GDM1 (cell line): ENCODE measurements at places on chromosomes 6 and 20.

GRCh38 chr6:28871335-28872156 is 52.2 kb downstream of the TRIM27 start:
- no peak for DNase-seq

- no peak for DNase-seq
Measured at GRCh38 chr20:59291740-59292383, 8.5 kb upstream of the EDN3 start.

DNA sequence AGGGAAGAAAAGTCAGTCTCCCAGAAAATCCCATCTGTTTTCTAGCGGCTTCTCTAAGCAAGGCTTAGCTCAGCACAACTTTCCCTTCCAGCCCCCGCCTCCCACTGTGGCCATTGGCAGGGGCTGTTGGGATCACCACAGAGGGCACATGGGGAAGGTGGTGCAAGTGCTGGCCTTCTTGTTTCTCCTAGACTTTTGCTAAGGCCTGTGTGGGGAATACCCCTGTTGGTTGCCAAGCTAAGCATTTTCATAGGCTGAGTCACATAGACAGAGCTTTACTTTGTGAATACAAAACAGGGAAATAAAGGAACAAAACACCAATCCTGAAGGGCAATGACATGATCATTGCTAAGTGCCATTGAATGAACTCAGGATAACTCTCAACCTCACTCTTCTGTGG is 32.4 kb upstream of the TIAM2 start:
- DNase-seq = no peak

DNA sequence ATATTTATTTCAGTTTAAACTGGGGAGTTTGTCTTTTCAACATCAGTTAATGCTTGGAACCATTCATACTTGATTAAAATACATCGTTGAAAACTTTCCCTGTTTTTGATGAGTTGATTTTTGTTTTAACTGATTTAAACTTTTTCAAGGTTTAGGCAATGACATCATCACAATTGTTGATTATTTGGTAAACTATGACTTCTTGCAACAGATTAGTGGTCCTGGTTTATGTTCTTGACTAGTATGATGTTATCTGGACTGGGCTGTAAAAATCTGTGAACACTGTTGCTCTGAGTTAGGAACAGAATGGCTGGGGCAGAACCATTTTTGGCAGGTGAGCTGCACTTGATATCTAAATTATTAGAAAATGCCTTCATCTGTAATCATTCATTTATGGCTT is at the start of gene ZC2HC1B:
ZC2HC1B (plus strand) TSS at position 241 of the 400 bp plus-strand sequence; CDS start at position 307, 66 bp downstream.
- DNase-seq = no peak

DNA sequence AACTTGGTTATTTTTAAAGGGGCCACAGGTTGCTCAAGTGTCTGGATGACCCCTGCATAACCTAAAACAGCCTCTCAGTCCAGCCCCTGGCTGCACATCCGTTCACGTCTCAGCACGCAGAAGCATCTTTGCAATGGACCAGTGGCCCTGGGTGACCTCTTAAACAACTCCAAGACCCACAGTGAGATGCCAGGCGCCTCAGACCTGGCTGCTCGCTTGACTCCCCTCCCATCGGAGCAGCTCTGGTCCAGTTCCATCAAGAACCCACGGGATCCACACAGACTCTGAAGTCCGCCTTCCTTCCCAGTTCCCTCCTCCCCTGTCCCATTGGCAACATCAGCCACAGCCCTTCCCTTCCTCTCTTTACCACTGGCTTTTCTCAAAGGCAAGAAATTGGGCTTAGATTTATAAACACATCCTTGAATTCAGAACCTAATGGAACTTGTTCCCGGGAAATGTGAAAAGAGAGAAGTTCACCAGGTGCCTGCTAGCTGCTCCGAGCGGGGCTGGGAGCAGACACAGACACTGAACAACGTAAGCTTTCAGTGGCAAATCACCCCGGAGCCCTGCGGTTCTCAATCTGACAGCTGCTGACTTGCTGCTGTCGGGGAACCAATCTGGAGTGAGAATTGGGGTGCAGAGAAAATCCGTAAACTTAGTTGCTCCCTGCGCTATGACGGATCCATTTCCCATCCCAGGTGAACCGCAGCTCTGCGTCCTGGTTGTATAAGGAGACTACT is 39.6 kb upstream of the MPC1 start:
- DNase-seq = no peak

DNA sequence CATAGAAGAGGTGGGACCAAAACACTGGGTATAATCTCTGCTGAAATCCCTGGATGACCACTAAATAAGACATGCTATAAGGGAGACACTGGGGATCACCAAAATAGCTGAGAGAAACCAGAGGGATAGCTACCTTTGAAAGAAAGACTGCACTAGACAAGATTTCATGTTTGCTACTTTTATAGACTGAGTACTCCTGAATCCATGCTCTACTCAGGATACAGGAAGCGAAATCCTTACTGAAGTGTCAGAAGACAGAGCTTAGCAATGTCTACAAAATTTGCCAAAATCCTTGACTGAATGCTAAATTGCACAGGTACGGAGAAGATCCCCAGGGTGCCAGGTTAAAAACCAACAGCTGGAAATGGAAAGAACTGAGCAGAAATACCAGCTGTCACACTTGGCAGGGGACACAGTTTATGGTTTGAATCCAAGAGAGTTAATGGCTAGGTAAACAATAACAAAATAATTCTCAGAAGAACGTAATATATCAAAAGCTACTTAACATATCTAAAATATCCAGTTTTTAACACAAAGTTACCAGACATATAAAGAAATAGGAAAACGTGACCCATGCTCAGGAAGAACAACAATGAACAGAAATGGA is 125.4 kb downstream of the MAN1A1 start:
- no peak for DNase-seq

DNA sequence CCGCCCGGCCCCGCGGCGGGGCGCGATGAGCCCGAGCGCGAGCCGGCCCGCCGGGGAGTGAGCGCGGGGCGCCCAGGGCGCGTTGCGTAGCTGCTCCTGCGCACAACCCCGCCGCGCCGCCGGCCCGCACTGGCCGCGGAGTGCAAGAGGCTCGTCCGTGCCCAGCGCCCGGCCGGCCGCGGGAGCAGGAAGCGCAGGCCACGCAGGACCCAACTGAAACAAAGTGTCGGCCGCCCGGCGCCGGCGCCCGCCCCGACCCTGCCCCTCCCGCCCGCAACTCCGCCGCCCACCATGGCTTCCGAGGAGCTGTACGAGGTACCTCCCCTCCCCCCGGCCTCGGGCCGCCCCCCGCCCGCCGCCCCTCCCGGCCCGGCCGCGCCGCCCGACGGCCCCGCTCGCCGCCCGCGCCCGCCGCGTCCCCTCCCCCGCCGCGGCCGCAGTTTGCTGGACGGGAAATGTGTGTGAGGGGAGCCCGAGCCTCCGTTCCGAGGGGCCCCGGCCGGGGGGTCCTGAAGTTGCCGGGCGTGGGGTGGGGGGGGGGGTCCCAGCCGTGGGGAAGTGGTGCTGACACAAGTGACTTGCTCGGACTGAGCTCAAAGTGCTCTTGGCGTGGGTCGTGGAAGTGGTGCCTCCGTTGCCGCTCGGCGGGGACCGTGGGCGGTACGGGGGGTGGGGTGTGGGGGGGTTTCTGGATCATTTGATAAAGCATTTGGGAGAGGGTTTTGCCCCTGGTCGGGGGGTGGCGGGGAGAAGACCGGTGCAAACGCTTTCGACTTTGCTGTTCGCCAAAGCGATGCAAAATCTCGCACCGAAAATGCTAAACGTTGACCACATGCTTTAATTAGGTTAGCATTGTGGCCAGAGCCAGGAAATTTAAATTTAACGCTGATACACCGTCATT is 539 bp downstream of the CDYL start:
- DNase-seq = peak; percentile 53

DNA sequence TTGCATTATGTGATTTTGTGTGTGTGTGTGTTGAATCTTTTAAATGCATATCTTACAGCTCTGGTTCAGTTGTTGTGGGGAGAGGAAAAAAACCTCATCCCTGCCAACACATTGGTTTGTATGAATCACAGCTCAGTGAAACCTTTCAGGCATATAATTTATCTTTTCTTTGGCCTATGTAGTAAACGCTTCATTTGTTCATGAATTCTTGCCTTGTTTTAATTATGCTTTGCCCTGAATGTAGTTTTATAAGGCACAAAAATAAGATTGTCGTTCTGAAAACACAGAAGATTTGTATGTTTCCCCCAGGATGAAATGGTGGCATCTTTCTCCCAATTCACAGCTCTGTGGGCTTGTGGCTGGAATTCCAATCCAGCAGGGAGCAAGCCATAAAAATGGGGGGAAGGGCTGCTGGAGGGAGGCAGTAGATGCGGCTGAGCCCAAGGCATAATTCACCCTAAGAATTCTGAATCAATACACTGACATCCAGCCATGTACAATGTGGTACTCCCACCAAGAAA is 45.1 kb downstream of the BCAS1 start:
- no peak for DNase-seq

- no peak for DNase-seq
Measured at GRCh38 chr6:36985417-36985807, 584 bp downstream of the MTCH1 start.

DNA sequence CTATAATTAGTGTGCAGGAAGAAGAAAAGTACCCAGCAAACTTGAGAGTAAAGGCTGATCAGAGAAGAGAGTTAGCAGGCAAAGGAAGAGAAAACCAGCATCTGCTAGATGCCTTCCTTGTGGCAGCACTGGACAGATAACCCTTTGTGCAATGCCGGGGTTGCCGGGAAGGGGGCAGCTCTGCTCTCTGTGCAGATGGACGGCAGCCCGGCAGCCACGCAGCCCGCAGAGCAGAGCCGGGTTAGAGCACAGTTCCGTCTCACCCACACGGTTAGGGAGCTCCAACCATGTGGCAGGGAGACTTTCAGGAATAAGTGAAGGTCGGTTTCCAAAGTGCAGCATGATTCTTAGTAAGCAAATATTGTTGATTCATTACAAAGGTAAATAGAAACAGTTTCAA is 80.0 kb upstream of the RPS6KA2 start:
- DNase-seq = no peak

- no peak for DNase-seq
Measured at GRCh38 chr6:85983032-85983659, 340.5 kb upstream of the SYNCRIP start.

GRCh38 chr6:66435321-66435720 is 728.3 kb upstream of the EYS start:
- no peak for DNase-seq

- no peak for DNase-seq
Measured at GRCh38 chr6:42300701-42301100, 83.0 kb upstream of the MRPS10 start.

DNA sequence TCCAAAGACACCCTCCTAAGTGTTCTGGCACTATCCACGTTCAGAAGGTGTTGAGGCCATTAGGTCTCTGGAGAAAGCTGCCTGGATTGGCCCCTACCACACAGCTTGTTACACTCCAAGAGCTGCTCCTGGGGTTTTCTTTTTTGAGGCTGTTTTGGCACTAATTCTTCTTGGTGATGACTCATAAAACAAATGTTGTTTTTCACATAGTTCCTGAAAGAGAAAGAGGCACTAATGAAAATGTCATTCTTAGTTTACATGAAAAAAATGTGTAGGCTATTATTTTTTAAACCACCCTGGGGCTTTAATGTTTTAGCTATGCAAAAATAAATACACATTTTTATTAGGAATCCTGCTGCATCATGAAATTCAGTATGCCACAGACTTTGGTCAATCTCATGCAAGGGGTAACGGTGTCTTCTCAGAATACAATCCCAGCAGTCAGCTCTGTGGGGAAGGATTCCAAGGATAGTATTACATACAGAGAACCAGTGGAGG is 38.1 kb downstream of the TBPL1 start:
- DNase-seq = no peak

- DNase-seq = no peak
Measured at GRCh38 chr20:63087236-63087871, 80.6 kb upstream of the BHLHE23 start.

DNA sequence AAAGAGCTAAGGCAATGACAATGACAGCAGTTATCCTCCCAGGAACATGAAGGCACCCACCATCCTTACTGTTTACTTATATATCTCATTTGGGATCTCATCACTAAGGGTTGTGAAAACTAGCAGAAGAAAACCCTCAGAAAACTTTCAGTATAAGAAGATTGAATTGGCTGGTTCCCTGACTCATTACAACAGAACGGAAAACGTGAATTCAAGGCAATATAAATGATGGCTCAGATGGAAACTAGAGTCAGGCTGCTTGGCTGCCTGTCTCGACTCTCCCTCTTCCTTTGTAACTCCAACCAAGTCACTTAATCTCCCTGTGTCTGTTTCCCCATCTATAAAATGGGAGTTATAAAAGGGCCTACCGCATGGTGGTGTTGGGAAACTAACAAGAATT is 387.1 kb upstream of the JARID2 start:
- no peak for DNase-seq

GRCh38 chr6:36631326-36632011 is 37.3 kb downstream of the SRSF3 start:
- DNase-seq = no peak
